Activated naive CD4-positive, alpha-beta T cell (primary cell): ENCODE measurements at places on chromosomes 16 and 17.

DNA sequence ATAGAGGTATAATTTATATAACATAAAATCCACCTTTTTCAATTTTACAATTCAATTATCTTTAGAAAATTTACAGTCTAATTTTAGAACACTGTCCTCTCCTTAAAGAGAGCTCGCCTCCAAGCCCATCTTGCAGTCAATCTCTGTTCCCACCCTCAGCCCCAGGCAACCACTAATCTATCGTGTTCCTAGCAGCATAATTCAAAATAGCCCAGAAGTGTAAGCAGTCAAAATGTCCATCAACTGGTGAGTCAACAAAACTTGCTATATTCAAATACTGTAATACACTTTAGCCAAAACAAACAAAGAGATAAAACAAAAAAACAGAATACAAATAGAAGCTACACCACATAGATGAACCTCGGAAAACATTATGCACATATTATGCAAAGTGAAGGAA, 1006.8 kb upstream of the EEF2KMT start:
- DNase-seq: no peak

GRCh38 chr16:80063031-80063712, 462.6 kb upstream of the MAF start:
- DNase-seq: no peak

DNA sequence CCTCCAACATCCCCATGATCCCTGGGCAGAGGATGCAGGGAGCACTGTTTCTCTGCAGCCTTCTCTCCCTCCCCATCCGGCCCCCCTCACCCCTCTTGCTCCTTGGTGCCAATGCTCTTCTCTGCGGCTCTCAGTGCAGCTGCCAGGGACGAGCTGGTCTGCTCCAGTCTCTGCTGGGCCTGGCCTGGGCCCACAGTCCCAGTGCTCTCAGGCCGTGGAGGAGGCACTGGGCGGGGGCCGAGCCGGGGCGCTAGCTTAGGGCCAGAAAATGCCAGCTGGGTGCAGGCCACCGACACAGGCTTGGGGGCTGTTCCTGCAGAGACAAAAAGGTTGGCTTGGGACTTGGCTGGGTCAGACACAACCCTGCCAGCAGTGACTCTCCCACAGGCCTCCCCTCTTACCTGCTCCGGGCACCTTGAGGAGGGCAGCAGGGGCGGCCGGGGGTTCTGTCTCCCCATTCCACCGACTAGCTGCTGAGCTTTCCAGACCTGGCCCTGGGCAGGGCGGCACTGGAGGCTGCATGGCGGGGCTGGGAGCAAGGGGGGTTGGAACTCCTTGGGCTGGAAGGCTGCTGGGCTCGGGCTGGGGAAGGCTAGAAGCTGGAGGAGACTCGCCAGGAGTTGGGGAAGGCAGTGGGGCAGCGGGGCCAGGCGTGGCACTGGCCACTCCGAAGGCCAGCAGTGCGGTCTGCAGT, 13.8 kb downstream of the CASKIN2 start:
- no peak for DNase-seq

GRCh38 chr17:38741921-38742410, 6.2 kb downstream of the PCGF2 start:
- DNase-seq: no peak

DNA sequence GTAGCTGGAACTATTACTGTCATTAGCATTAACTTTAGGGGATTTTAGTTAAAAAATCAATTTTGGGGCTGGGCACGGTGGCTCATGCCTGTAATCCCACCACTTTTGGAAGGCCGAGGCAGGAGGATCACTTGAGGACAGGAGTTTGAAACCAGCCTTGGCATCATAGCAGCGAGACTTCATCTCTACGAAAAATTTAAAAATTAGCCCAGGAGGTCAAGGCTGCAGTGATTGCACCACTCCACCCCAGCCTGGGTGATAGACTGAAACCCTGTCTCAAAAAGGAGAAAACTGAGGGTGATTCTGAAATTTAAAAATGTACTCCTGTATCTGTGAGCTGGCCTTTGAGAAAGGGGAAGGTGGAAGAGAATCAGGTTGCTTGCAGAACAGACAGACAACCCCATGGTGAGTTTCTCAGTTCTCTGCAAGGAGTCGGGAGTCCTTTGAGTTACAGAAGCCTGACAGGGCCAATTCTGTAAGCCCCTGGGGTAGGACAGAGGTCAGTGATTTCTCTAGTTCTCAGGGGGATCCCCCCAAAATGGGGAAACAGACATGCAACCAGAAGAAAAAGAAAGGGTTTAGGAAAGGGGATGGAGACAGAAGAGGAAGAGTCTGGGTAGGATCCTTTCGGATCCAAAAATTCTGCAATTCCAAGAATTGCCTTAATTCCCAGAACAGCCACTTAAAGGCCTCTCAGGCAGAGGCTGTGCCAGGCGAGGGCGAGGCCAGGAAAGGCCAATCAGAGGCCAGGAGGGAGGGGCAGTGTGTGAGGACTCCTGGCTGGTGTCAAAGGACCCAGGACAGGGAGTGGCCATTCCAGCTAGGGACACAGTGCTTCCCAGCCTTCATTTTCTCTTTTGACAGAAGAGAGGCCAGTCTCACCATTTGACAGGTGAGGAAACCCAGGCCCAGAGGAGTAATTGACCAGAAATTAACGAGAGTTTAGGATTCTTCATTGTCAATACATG, 6.7 kb downstream of the NUPR1 start:
- no peak for DNase-seq

DNA sequence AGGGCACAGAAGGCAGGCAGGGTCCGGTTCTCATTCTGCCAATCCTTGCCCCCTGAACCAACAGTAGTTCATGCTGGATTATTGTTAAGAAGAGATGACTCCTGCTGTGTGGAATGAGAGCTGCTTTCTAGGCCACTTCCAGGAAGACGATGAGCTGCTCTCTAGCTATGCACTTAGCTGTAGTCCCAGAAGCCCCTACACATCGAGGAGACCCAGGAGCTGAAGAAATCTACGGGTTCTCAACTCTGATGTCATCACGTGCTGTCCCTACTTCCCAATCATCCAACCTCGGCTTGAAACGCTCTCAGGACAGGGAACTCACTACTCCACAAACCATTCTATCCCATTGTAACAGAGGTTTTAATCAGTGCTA, 29.0 kb upstream of the EMP2 start:
- no peak for DNase-seq

- DNase-seq: no peak
These were observed 31.9 kb upstream of the HOXB13 start for GRCh38 chr17:48760411-48760810.

GRCh38 chr17:36849871-36850348, 87.4 kb upstream of the LHX1 start:
- DNase-seq: no peak

GRCh38 chr17:40371261-40371929, 6.9 kb upstream of the GJD3 start:
- DNase-seq: no peak

DNA sequence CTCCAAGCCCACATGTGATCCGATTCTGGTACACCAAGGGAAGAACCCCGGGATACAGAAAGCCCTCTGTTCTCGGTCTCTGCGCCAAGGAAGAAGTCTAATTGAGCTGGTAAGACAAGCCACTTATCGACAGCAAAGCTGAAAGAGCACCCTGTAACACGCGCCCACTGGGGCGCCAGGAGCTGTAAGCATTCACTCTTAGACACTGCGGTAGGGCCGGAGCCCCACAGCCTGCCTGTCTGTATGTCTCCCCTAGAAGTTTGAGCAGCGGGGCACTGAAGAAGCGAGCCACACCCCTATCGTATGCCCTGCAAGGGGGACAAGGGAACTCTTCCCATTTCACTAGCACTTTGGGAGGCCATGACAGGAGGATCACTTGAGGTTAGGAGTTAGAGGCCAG, 27.0 kb upstream of the MEIOC start:
- DNase-seq: no peak

GRCh38 chr17:42744283-42744805, 496 bp downstream of the EZH1 start:
- peak; percentile 40 for DNase-seq

- DNase-seq: no peak
These were observed 13.7 kb upstream of the TMEM132E start for GRCh38 chr17:34565713-34566112.

- DNase-seq: no peak
These were observed 51.9 kb downstream of the CDYL2 start for GRCh38 chr16:80752541-80752940.

GRCh38 chr17:71926746-71927398, 193.9 kb upstream of the SOX9 start:
- no peak for DNase-seq

GRCh38 chr17:34403006-34403405, 40.0 kb upstream of the CCL1 start:
- no peak for DNase-seq

- DNase-seq: no peak
These were observed 17.6 kb downstream of the MAPK8IP3 start for GRCh38 chr16:1723450-1724147.

- DNase-seq: no peak
These were observed 2.2 kb upstream of the MPG start for GRCh38 chr16:75580-76501.
